ENCODE measurements at places on chromosomes 12 and 14. TPM values are rescaled to one million over a fixed set of nuclear protein-coding genes. Genes with fewer than 3 reads are reported as not detected.

GRCh38 chr14:53187921-53188463 lies 34.9 kb upstream of the DDHD1 start:
- H3K36me3 ChIP-seq, result no peaks in the 10 kb centered on the region
- no peak overlapping the region for H3K27ac ChIP-seq
- no peak overlapping the region for H3K4me3 ChIP-seq
- DNase-seq, result no peak
- H3K4me1 ChIP-seq, result no peaks in the 10 kb centered on the region

DNA sequence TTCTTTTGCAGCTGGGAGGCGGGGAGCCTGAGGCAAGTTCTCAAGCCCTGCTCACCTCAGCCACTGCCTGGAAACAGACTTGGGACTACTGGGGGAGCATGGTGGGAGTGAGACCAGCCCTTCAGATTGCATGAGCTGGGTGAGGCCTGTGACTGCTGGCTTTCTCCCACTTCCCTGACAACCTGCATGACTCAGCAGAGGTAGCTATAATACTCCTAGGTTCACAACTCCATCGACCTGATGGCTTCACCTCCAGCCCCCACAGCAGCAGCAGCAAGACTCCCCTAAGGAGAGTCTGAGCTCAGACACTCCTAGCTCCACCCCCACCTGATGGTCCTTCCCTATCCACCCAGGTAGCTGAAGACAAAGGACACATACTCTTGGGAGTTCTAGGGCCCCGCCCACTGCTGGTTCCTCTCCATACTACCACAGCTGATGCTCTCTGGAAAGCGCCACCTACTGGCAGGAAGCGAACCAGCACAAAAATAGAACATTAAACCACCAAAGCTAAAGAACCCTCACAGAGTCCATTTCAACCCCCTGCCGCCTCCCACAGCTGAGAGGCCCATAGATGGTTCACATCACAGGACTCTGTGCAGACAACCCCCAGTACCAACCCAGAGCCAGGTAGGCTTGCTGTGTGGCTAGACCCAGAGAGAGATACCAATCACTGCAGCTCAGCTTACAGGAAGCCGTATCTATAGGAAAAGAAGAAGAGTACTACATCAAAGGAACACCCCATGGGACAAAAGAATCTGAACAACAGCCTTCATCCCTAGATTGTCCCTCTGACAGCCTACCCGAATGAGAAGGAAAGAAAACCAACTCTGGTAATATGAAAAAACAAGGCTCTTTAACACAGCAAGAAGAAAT lies 68.7 kb downstream of the RPAP3 start:
- no peaks in the 10 kb centered on the region for H3K36me3 ChIP-seq
- H3K27ac ChIP-seq, result no peak overlapping the region
- peak; percentile 33 for DNase-seq

DNA sequence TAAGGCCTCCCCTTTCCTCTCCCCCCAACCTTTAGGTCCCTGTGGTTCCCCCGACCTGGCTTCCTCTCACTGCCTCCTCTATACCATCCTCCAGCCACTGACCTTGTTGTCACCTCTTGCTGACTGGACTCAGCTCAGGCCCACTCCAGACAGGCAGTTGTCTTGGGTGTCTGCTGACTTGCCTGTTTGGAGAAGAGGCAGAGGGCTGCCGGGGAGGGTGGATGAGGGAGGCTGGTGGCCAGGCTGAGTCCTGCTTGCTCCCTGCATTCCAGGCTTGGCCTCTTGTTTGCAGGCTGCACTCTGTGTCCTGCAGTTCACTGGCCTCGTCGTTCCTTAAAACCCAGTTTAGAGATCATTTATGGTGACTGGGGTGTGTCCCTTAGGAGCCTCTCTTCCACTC lies 31.0 kb upstream of the RD3L start:
- H3K36me3 ChIP-seq, result no peaks in the 10 kb centered on the region
- no peaks in the 10 kb centered on the region for H3K27me3 ChIP-seq
- H3K4me1 ChIP-seq, result no peaks in the 10 kb centered on the region
- no peak overlapping the region for H3K4me3 ChIP-seq
- no peak overlapping the region for H3K27ac ChIP-seq

- H3K4me3 ChIP-seq, result no peak overlapping the region
- no peaks in the 10 kb centered on the region for H3K36me3 ChIP-seq
- peak; percentile 43 for DNase-seq
- H3K27ac ChIP-seq, result no peak overlapping the region
- H3K4me1 ChIP-seq, result peaks cover 11% of the 10 kb centered on the region
These were observed 112.6 kb upstream of the FZD10 start for GRCh38 chr12:130049666-130050065.

The KRT80 gene
- 0.12 TPM for total RNA-seq

Measured in neural progenitor cell (in vitro differentiated cells).